NCI-H526 treated with DMSO at 0.1 percent for 48 hours (cell line): ENCODE measurements at places on chromosomes 11 and 22.

- no peak for DNase-seq
Measured at GRCh38 chr11:57544566-57544965, 7.2 kb downstream of the SMTNL1 start.

GRCh38 chr22:24171822-24172221, 9.5 kb upstream of the SUSD2 start:
- DNase-seq, result no peak

DNA sequence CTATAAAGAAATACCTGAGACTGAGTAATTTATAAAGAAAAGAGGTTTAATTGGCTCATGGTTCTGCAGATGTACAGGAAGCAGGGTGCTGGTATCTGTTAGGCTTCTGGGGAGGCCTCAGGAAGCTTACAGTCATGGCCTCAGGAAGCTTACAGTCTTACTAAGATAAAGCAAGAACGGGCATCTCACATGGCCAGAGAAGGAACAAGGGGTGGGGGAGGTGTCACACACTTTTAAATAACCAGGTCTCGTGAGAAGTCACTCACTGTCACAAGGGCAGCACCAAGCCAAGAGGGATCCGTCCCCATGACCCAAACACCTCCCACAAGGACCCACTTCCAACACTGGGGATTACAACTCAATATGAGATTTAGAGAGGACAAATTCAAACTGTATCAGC, 192.8 kb upstream of the B3GAT1 start:
- DNase-seq, result no peak

DNA sequence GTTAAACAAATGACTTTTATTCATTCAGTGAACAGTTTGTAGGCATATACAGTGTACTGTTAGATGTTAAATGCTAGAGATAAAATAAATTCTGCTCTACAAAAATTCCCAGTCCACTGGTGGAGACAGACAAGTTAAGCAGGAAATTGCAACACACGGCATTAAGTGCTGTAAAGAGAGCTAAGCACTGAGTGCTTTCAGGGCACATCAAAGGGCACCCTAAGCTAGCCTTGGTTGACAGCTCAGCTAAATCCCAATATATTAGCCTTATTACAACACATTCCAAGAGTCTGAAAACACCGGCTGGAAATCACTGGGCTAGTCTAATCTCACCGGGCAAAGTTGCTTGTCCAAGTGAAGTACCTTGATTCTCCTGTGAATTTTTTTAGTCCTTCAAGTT, 55.1 kb downstream of the NOX4 start:
- no peak for DNase-seq

- no peak for DNase-seq
Measured at GRCh38 chr11:4125141-4125540, 30.5 kb downstream of the RRM1 start.

DNA sequence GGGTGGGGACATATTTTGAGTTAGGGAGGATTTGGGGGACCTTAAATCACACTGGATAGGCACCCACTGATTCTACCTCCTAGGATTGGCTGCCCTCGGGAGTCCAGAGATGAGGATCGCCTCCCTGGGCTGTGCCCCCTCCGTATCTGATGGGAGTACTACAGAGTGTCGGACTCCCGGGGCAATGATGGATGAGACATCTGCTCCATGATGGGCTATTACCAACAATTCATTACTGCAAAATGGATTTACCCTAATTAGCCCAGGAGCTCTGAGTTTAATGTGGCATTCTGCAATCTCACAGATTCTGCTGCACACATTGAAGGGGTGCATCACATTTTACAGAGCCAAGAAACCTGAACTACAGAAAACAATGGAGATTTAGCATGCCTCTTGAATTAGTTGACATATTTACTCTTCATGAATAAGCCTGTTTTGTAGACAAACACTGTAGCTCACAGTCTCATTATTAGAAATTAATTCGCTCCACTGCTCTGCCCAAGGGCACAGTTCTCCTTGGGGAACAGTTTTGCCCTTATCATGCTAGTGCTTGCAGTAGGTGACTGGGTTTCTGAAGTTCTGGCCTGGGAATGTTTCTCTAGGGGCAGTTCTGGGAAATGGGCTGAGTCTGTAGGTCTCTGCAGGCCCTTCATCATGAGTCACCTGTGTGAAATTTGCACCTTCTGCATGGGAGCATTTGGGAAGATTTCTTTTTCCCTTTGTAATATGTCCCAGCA, 217.1 kb upstream of the PLET1 start:
- no peak for DNase-seq

DNA sequence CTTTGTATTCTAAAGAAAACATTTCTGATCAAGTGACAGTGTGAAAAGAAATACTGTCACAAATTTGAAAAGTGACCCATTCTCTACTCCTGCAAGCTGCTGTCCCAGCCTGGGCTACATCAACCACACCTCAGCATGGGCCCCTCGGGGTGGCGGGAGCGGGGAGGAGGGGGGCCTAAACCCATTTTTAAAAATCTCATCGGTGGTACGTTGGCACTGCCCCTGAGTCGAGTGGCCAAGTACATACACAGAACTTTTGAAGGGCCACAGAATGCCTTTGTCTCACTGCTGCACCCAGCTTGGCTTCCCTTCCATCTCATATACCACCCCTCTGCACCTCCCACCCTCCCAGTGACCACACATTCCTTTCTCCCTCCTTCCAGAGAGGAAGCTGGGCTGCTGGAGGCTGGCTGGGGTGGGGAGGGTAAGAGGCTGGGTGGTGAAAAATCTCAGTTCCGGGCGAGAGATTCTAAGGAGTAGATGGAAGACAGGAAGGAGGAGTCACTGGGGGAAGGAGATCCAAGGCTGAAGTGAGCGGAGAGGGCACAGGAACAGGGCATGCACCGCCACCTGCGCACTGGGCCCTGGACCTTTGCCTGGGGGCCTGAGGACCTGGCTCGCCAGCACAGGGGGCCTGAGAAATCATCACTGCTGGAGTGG, 21.1 kb downstream of the FXYD6 start:
- no peak for DNase-seq

DNA sequence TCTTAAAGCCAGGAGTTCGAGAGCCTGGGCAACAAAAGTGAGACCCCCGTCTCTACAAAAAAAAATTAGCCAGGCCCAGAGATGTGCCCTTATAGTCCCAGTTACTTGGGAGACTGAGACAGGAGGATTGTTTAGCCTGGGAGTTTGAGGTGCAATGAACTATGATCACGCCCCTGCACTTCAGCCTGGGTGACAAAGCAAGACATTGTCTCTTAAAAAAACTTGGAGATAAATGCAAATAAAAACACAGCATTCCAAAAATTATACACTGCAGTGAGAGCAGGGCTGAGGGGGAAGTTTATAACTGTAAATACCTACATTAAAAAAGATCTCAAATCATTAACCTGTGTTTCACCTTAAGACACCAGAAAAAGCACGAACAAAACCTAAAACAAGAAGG, 22.1 kb downstream of the AP2A2 start:
- no peak for DNase-seq

DNA sequence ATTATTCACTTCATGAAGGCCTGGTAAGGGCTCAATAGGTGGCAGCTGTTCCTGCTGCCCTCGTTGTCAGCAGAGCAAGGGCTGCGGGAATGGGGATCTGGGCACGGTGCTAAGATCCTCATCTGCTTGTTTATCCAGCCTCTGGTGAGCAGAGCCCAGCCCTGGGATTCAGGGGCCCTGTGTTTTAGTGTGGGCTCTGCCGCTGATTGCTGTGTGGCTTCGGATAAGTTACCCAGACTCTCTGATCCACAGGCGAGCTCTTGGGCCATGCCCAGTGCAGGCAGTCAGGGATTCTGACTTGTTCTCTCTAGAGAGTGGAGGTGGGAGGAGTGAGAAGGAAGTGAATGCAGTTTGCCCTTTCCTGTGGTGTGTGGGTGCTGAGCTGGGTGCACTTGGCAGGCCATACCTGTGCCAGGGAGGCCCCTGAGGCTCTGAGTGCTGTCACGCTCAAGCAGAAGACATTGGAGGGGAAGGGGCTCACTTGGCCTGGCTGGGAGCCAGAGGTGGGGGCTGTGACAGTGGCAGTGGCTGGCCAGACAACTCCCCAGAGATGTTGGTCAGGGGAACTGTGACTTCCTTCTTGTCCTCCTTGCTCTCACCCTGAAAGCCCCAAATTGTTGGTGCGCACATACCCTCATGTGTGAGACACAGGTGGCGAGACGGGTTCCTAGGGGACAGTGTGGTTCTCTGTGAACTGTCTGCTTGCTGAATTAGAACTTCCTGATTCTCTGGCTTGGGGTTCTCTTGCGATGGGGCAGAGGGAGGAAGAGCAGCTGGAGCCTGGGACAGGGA, 43.7 kb downstream of the CD82 start:
- no peak for DNase-seq

DNA sequence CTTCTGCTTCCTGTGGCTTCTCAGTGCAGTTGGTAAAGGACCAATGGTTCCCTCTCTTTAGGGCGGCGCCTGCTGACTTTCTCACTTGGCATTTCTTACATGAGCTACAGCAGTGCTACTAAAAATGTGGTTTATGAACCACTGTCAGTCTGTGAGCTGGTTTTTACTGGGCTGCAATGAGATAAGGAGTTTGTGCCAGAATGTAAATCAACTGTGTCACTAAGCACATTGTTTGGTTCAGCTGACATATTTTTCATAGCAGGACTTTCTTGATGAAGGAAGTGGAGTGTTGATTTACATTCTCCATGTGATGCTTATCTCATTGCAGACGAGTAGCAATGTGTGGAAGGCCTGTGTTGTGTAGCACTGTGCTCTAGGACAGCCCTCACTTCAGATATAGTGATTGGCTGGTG, 463.3 kb downstream of the SOX6 start:
- DNase-seq, result peak; percentile 46

- no peak for DNase-seq
Measured at GRCh38 chr22:40348025-40348658, 1.8 kb downstream of the ADSL start.

DNA sequence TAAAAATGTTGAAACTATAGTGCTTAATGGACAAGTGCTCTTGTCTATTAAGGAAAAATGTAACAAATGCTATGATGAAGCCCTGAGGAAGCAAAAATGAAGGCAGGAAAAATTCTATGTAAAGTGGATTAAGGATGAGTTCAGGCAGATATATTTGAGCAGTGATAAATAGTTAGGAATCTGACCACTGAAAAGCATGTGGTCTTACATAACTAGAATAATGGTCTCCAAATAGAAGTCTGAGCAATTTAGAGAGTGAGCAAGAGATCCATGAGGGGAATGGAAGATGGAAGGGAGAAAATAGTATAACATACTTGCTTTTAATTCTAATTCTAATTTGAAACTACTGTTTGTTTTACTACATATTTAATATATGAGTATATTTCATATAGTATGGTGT, 510.6 kb upstream of the ARHGAP42 start:
- no peak for DNase-seq

GRCh38 chr11:6705905-6706535, 22.9 kb upstream of the MRPL17 start:
- no peak for DNase-seq

DNA sequence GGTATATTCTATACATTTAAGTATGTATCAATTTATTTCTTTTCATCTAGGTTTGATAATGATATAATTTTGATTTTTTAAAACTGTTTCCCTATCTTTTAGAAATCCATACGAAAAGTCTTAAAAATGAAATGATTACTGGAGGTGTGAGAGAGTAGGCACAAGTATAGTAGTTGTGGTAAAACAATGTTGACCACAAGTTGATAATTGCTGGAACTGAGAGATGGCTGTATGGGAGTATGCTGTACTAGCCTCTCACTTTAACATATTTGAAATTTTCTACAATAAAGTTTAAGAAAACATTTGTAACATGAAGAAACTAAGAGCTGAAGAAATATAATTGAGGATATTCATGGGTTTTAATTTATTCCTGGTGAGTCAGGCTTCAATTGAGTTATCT, 30.0 kb downstream of the FSHB start:
- DNase-seq, result no peak

- no peak for DNase-seq
Measured at GRCh38 chr11:130518164-130518680, 69.8 kb downstream of the ADAMTS15 start.

DNA sequence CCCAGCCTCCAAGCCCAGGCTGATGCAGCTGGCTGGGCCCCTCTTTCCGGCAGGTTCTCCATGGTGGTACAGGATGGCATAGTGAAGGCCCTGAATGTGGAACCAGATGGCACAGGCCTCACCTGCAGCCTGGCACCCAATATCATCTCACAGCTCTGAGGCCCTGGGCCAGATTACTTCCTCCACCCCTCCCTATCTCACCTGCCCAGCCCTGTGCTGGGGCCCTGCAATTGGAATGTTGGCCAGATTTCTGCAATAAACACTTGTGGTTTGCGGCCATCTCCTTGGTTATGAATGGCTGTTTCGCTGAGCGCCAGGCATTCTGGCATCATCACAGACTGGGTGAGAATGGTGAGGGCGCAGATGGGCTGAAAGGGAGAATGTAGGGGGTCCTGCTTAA, 3.6 kb downstream of the PRDX5 start:
- no peak for DNase-seq

DNA sequence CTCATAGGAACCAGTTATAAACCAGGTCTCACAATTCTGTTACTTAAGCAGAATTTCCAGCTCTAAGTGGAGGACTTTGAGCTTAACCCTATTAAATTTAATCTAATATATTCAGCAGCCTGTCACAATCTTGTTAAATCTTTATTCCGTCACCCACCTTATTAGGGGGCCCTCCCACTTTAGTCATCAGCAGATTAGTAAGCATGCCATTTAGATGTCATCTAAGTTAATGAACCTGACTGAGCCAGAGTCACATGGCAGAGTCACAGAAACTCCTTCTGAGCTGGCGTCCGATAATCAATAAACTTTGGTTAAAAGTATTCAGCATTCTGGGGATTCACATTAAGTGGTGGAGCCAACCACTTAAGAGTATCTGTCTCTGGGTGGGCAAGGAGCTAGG, 35.1 kb downstream of the TTC12 start:
- DNase-seq, result no peak

- no peak for DNase-seq
Measured at GRCh38 chr22:44439356-44440223, 58.4 kb downstream of the RTL6 start.

DNA sequence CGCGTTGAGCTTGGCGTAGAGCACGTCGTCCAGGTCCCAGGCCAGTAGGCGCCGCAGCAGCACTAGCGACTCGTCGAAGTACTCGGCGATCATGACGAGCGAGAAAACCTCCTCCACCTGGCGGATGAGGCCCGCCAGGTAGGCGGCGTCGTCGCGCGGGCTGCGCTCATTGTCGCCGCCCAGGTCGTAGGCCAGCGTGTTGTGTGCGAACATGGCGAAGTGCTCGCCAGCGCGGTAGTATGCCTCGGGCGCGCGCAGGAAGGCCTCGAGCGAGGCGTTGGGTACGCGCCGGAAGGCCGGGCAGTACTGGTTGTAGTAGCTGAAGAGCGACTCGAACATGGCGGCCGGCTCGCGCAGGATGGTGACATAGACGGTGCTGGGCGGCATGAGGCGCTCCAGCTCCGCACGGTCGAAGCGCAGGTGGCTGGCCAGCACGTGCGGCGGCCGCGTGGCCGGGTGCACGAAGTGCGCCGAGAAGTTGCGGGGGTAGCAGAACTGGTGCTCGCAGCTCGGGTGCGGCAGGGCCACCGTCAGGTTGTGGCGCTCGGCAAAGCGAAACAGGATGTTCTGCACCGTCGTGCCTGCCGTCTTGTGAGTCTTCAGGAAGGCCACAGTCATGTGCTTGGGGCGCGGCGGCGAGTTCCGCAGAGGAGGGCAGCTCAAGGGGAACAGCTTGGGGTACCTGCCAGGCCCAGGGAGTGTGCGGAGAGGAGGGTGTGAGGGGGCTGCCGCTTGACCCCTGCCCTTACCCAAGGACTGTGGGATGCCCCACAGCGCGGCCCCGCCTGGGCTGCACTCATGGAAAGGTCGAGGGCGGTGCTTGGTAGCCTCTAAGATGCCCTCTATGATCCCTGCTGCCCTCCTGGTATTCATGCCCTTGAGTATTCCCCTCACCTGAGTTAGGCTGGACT, 5.7 kb downstream of the GAL3ST3 start:
- no peak for DNase-seq

GRCh38 chr11:35179466-35180135, 40.6 kb downstream of the CD44 start:
- DNase-seq, result no peak
